WTC11 (cell line): ENCODE measurements at places on chromosomes 1 and 21.

GRCh38 chr1:186113461-186113860 is 261.6 kb downstream of the TPR start:
- DNase-seq: no peak

GRCh38 chr21:41576013-41576615 is 68.2 kb upstream of the TMPRSS2 start:
- DNase-seq: no peak

- DNase-seq: no peak
These were observed 71.6 kb downstream of the USP25 start for GRCh38 chr21:15801352-15801863.

DNA sequence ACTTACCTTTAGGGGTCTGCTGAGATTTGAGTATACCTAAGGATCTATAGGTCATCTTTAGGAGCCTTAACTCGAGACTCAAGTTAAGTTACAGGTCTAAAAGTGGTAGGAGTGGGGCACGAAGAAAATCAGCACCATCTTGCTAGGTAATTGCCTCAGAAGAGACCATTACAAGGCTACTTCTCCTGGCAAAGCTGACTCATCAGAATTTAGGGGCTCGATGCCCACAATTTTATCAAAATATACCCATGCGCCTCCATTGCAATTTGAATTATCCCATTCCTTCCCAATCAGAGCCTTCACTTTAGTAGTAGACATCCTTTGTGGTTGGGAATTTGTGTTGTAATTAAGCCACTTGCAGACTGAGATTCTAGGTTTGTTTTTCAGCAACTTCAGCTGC is 1994.3 kb downstream of the MRPL39 start:
- no peak for DNase-seq

DNA sequence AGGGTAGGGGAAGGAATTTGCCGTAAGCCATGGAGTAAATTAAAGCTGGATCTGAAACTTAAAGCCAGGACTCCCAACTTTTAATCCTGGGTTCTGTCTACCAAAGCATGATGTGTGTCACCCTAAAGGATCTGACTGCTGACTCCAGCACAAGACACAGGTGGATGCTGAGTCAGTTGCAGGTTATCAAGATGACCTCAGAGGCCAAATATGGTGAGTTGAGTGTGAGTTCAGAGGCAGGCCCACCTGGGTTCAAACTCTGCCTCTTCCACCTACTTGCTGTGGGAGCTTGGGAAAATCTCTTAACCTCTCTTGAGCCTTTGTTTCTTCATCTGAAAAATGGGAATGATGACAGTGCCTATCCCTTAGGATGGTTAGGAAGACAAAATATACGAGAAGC is 16.7 kb upstream of the LDLRAP1 start:
- no peak for DNase-seq

DNA sequence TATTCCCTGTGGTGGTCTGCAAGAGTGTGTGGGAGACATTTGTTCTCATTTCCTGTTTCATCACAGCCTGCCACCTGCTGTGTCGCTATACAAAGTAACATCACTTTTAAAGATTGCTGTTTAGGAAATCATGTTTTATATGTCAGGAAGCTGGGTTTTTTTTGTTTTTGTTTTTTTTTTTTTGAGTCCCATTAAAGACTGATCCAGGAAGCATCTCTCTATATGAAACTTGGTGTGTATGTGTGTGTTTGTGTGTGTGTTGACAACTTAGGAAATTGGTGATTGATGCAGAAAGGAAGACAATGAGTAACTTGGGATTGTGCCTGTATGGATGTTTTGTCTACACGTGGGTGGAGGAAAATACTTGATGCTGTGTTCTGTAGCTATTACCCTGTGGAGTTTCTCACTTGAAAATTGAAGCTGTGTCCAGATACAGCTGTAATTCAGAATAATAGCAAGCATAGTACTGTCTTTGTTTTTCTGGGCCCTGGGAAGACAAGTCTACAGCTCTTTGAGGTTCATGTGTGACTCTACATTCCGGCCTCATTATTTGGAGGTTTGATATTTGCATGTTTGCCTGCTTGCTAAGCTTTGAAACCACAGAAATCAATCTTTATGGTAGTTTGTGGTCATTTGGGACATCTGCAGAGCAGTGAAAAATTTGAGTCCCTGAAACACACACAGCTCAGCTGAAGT is 47.9 kb downstream of the LAMC1 start:
- no peak for DNase-seq

DNA sequence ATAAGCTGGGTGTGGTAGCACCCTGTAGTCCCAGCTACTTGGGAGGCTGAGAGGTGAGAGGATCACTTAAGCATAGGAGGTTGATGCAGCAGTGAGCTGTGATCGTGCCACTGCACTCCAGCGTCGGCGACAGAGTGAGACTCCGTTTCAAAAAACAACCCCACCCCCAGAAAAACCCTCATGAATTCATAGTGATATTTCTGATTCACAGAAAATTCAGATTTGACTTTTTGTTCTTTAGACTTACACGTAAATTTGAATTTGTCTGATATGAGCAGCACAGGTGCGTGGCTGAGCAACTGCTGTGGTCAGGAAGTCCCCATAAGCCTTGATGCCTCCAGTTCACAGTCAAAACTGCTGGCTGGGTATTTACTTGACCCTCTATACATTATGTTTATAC is 10.0 kb upstream of the MORC3 start:
- no peak for DNase-seq

- DNase-seq: no peak
These were observed 227.9 kb downstream of the KCNT2 start for GRCh38 chr1:196380316-196380715.

DNA sequence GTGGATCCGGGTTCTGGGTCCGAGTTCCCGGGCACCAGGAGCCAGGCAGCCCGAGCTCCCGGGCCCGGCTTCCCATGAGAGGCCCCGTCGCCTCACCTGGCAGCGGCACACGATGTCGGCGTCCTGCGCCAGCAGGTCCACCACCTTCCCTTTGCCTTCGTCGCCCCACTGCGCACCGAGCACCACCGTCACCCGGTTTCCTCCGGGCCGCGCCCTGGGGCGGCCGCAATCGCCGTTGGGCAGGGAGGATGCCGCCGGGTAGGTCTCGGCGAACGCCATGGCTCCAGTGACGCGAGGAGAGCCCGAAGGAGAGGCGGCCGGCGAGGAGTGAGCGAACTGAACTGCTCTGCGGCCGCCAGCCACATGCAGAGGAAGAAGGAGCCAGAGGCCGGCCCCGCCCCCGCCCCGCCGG is at the start of gene ADSS2:
ADSS2 (minus strand) TSS at position 371 of the 412 bp plus-strand sequence; CDS start at position 279, 92 bp downstream.
- no peak for DNase-seq

- no peak for DNase-seq
These were observed 2.8 kb downstream of the GALNT2 start for GRCh38 chr1:230069796-230070195.

- DNase-seq: no peak
These were observed 11.5 kb upstream of the PLA2G5 start for GRCh38 chr1:20058531-20058930.
